Jurkat, Clone E6-1 (cell line): ENCODE measurements at places on chromosomes 11 and 22.

- no peak for DNase-seq
Measured at GRCh38 chr22:49446759-49447710, 380.6 kb downstream of the BRD1 start.

- no peak for DNase-seq
Measured at GRCh38 chr22:36208914-36209313, 7.3 kb upstream of the APOL4 start.

GRCh38 chr11:34267417-34267816 is 90.4 kb downstream of the ABTB2 start:
- DNase-seq: no peak

DNA sequence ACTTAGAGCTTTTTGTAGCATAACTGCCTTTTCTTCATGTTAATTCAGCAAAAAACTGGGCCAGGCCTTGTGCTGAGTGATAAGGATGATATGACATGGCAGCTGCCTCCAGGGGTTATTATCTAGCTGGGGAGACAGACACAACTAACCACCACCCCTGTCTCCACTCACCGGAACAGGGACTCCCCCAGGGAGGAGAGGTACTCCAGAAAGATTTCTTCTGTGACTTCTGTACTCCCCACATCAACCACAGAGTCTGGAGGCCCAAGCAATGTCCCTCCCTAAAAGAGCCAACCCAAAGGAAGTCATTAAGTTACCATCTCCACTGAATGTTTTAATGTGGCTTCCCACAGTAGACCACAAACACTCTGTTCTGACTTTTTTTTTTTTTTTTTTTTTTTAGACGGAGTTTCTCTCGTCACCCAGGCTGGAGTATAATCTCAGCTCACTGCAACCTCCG is 14.3 kb upstream of the PMM1 start:
- peak; percentile 91 for DNase-seq

- DNase-seq: no peak
Measured at GRCh38 chr11:113593698-113594308, 112.3 kb downstream of the TMPRSS5 start.

DNA sequence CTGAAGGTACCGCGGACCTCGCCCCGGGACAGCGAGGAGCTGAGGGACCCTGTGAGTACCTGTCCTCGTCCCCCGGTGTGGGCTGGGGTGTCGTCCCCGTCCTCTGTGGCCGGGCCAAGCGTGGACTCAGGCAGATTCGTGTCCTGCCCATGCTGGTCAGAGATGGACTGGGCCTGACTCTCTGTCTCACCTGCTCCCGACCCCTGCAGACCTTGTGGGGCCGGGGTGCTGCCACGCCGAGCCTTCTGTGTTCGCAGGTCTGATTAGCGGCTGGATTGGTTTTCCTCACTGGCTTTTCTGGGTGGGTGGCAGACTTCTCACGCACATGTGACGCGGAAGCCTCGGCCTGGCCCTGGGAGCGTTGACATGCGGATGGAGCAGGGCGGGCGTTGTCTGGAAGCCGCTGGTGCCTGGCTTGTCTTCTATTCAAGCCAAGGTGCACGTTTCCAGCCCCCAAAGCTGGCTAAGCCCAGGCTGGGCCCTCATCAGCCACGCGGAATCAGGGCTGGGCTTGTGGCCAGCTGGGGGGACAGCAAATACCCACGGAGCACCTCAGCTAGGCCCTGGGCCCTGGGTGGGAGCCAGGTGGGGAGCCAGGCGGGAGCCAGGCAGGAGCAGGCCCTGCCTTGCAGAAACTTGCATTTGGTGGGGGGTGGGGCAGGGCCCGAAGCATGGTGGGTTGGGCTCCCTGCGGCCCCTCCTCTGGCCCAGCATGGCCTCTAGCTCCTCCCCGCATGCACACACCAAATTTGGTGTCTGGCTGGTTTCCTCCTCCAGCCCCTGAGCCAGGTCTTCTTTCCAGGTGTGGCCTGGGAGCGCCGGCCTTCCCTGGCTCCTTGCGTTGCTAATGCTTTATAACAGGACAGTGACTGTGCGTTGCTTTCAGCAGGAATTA is 7.0 kb downstream of the GRAMD4 start:
- DNase-seq: no peak

DNA sequence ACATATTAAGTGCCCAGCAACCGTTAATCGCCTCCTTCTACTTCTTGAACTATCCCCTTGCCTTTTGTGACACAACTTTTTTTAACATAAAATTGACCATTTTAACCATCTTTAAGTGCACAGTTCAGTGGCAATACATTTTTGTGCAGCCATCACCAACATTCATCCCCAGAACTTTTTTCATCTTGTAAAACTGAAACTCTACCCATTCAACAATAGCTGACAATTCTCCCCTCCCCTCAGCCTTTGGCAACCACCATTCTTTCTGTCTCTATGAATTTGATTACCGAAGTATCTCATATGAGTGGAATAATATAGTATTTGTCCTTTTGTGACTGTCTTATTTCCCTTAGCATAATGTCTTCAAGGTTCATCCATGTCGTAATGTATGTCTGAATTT is 66.0 kb downstream of the MICAL2 start:
- no peak for DNase-seq

DNA sequence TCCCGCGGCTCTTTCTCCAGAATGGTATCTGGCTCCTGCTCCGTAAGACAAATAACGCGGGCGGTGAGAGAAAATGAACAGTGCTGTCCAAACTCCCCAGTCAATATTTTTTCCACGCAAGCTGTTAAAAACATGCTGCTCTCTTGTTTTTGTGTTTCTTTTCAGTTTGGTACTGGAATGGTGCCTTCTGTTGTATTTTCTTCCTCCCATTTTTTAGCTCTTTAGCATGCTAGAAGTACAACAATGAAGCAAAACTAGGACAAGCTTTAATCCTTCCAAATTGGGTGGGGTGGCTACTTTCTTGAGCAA is 599 bp upstream of the PPP2R1B start:
- no peak for DNase-seq

DNA sequence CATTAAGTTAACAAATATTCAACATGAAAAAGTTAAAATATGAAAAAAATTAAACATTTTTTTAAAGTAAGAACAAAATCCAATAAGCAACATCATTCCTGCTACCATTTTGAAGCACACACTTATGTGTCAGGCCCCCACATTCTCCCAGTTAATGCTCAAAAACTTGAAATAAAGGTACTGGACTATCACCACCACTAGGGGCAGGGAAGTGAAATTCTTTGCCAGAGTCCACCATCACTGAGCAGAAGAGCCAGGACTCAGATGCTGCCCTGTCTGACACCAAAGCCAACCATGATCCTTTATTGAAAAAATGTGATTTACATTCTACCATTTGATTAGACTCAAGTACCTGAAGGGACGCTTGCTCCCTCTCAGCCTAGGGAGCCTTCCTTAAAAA is 39.1 kb downstream of the PITPNB start:
- DNase-seq: peak; percentile 20

DNA sequence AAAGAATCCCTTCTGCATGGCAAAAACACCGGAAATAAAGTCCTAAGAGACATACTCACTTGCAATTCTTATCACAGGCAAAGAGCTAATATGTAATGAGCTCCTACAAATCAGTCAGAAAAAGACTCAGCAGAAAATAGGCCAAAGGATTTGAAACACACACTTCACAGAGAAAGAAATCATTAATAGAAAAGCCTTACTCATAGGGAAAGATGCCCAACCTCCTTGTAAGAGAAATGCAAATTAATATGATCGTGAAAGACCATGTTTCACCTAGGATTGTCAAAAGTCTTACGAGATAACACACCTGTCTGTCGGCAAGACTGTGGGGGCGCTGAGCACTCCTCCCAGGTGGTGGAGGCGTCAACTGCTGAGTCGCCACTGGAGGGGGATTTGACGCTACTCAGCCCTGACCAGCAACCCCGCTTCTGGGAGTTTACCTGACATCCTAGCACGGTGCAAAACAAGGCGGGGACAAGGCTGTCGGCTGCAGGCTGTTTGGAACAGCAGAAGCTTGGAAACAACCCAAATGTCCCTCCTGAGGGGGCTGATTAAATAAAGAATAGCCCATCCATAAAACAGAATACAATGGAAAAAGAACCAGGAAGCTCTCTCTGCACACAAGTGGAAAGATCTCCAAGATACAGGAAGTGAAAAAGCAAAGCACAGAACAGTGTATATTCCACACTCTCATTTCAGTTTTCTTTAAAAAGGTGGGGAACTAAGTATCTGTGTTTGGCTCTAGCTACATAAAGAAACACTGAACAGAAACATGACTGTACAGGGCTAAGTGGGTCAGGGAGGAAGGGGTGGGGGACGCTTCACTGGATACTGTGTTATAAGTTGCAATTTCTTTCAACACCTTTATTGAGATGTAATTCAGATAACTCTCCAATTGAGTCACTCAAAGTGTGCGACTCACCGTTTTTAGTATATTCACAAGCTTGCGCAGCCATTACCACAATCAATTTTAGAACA is 11.5 kb downstream of the CSNK1E start:
- DNase-seq: no peak

- no peak for DNase-seq
Measured at GRCh38 chr11:64001484-64002420, 15.5 kb downstream of the OTUB1 start.
